ENCODE measurements at places on chromosomes 1 and 21.

DNA sequence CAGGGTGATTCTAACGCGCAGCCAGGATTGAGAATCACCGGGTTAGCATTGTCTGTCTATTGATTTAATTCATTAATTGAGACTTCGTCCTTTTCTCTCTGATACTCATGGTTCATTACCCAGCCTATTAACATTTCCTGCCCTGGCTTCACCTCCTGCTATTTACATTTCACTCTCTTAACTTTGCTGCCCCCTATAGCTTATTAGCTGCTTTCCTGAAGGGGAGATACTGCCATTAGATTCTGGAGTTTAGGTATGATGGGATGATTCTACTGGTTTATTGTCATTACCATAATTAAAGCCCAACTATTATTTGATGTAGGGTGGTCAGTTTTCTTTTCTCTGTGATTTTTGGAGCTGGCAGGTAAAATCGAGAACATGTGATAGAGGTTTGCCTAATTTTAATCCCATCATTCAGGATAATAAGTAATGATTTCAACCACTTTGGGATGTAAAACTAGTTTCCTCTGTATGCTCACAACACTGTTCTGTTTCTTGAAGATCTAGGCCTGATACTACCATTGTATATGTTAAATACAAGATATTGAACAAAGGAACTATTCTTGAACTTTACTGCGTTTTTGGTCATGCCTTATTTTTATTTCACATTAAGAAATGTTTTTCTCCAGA lies 6.4 kb downstream of the PPP2R5A start:
- DNase-seq: peak; percentile 59

GRCh38 chr1:14313731-14314431 lies 284.6 kb upstream of the KAZN start:
- no peak for DNase-seq

- DNase-seq: no peak
Measured at GRCh38 chr1:53256511-53257453, 18.5 kb upstream of the MAGOH start.

DNA sequence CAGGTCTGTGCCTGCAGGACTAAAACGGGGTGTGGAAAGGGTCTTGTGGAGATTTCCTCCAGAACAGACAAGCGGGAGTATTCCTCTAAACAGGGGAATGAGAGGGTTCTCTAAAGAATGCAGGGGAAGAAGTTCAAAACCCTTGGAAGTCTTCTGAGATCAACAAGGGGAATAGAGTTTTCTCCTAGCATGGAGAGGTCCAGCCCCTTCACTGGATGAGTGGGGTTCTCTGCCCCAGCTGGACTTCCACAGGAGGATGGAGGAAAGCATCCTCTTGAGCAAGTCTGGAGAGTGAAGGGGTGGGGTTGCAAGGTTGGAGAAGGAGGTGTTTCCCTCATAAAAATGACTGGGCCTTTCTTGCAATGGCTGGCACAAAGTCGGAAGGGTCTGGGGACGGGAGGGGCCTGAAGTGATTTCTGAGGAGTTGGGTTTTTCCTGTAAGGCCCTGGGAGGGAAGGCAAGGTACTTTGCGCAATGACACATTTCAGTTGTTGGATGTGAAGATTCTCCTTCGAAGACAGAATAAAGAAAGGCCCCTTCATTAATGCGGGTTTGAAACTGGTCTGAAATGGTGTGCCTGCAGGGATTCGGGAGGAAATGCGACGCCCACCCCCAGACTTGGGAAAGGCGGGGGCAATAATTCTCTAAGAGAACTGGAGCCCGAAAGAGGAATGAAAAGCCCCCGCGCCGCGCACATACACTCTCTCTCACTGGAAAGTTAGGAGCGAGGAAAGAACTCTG lies 884 bp downstream of the SPATA6 start:
- no peak for DNase-seq

- no peak for DNase-seq
Measured at GRCh38 chr1:34132161-34132420, 32.9 kb downstream of the CSMD2 start.

- DNase-seq: no peak
Measured at GRCh38 chr1:2946999-2947690, 74.1 kb upstream of the ACTRT2 start.

DNA sequence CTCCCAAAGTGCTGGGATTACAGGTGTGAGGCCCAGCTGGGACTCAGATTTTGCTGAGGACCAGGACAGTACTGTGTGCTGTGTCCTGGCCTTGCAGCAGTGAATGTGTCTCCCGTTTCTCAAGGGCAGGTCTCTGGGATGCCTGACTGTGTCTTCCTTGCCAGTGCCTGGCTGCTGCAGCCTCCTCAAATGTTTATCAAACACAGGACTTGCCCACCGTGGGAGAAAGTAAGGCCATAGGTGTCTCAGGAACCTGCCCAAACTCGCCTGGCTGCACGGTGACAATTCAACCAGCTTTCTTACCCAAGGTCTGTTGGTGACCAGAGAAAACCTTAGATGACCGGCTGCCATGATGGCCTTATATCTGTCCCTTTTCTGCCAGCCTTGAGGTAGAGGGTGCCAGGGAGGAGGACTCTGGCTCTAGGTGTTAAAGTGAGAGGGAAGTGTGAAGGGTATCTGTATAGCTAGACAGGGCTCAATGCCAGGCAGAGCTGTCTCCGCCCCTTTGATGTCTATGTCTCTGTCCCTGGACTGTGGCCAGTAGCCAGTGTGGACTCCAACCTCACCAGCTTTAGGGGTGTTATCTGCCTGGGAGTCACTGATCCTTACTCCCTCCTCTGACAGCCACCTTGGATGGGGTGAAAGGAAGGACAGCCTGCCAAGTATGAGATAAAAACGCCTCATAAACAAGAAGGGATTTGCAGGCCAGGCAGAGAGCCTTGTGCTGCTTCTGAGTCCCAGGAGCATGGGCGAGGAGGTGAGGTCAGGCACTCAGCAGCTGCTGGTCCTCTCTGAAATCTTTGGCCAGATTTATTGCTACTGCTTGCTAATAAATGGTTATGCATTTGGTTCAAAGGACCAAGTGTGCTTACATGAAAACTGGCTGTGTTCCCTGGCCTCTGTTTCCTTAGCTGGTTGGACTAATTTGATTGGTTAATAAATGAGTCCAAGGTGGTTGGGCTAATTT lies 22.3 kb downstream of the IL6R start:
- DNase-seq: no peak

DNA sequence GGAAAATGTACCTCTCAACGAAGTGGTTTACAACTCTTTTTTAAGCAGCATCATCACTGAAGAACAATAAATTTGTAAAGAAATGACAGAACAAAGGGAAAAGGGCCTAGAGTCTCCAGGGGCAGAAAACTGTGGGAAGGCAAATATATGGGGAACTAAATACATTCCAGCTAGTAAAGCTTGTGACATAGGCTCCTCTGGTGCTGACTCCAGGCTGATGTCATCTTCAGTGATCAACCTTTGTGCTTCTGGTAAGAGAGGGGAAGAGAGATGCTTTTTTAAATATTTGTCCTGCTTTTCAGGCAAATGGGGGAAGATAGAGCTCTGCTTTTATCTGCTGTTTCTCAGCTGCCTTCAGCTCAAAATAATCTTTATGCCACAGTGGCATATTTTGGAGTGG lies 323.2 kb downstream of the LRRIQ3 start:
- DNase-seq: no peak

DNA sequence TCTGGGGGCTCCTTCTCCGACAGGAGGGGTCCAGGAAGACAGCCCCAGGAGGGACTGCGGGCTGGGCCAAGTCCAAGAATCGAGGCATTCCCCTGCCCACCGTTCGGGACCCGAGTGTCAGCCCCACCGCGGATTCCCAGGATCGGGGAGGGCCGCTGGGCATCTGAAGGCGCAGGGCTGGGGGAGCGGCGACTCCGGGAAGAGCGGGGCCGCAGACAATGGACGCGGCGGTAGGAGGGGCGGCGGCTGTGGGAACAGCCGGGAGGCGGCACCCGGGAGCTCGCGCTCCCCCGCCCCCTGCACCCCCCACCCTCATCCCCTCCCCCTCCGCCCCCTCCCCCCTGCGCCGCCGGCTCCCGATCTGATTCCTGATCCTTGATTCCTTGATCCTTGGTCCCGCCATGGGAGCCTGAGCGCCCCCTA lies at the start of gene VANGL2:
Gene VANGL2, plus strand, starts transcription at position 342 of the 423 bp plus-strand sequence. CDS start 15,274 bp downstream, outside the sequence.
- peak; percentile 81 for DNase-seq

GRCh38 chr1:20281801-20282200 lies 8.9 kb upstream of the VWA5B1 start:
- DNase-seq: peak; percentile 87

GRCh38 chr1:229883504-229884200 lies 183.4 kb upstream of the GALNT2 start:
- no peak for DNase-seq

DNA sequence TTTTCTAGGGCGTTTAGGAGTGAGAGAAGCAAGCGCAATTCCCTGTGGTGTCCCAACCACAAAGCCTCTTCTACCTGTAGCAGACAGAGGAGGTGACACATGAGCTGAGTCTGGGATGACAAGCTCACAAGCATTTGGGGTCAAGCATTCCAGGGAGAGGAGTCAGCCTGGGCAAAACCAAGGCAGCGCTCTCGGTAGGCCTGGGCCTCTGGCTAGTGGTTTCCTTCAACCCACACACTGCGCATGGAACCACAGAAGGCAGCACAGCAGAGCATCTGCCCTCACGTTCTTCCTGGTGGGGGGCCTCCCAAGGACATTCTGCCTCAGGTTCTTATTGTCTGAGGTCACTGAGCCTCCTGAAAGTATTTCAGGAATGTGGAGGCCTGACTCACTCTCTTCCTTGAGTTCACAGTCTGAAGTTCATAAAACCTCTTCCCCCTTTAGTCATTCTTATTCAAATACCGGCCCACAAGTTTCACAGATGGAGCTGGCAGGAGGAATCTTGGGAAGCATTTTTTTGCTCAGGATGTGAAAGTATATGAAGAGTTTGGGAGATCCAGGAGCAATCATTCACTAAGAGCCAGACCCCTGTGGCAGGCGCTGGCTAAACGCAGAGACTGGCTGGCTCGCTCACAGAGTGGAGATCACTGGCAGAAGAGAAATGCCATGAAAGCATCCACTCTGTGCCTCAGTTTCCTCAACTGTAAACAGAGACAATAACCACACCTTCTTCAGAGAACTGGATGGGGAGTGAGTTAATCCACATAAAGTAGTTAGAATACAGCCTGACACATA lies 26.8 kb downstream of the CCN1 start:
- peak; percentile 100 for DNase-seq

DNA sequence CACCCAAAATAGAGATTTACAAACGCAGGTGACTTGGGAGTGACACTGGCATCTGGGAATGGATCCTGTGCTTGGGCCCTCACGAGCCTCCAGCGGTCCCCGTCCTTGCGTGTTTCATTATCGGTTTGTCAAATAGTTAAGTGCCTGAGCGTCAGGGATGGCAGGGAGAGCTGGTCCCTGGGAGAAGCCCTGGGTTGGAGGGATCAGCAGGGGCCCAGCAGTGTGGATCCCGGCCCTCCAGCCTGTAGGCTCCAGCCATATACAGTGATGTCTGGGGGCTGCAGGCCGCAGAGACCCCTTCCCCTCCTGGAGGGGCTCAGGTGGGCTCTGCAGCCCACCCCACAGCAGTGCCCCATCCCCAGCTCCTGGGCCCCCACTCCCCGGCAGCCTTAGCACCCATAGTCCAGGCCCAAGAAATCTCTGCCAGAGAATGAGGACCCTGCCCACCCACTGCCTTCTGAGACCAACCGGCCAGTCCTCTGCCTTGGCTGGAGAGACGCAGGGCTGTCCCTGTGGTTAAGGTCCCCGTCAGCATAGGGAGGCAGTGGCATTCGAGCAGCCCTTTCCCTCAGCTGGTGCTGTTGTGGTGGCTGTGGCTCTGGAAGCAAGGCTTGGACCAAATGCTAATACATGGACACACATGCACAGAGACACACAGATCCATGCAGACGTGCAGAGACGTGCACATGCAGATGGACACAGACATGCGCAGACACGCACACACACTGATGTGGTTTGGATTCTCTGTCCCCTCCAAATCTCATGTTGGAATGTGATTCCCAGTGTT lies 2.4 kb upstream of the SLC19A1 start:
- no peak for DNase-seq

- no peak for DNase-seq
Measured at GRCh38 chr1:167054946-167055630, 35.1 kb downstream of the GPA33 start.

- DNase-seq: no peak
Measured at GRCh38 chr1:204927673-204928641, 57.3 kb downstream of the NFASC start.

DNA sequence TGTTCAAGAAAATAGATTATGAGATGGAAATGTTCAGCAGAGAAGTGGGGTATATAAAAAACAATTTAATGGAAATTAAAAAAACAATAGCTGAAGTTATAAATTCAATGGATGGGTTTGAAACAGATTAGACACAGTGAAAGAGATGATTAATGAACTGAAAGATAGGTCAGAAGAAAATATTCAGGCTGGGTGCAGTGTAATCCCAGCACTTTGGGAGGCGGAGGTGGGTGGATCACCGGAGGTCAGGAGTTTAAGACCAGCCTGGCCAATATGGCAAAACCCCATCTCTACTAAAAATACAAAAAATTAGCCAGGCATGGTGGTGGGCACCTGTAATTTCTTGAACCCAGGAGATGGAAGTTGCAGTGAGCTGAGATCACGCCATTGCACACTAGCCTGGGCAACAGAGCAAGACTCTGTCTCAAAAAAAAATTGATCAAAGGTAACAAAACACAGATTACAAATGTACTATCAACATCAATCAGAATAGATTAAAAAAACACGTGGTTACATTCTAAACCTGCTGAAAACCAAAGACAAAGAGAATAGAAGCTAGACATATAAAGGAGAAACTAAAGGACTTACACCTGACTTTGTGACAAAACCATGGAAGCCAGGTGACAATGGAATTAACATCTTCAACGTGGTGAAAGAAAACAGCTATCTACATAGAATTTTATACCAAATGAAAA lies 4.8 kb upstream of the SUMO3 start:
- no peak for DNase-seq

GRCh38 chr1:54884768-54885167 lies 2.2 kb downstream of the DHCR24 start:
- no peak for DNase-seq

- no peak for DNase-seq
Measured at GRCh38 chr1:47784497-47784822, 212.7 kb downstream of the TRABD2B start.

- peak; percentile 99 for DNase-seq
Measured at GRCh38 chr1:59026472-59026948, 242.7 kb upstream of the JUN start.

GRCh38 chr21:42733037-42733627 lies 79.7 kb downstream of the PDE9A start:
- no peak for DNase-seq

DNA sequence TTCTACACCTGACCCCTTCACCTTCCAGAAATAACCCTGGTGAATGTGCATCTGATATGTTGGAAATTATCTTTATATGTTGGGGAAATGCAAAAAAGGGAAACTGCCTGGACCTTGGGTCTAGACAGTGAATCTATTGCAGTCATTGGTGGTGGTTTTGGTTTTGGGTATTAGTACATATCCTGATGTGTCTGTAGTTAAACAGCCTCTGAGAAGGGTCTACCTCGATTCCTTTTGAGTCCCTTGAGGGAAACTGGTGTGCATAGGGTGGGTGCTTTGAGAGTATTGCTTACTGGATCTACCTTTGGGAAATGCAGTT lies 127.3 kb upstream of the KIAA0040 start:
- no peak for DNase-seq

DNA sequence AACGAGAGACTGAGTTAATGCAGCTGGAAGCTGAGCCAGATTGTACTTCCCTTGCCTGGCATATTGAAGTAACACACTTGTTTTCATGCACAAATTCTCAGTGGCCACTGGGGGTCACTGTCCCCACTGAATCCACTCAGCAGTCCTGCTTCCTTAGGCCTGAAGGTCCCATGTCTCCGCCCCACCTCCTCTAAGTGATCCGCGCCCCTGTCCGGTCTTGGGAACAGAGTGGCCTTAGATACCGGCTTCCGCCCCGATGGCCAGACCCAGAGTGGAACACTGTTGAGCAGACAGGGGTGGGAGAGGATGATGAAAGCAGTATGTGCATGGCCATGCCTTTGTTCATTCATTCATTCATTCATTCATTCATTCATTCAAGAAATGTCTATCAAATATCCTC lies 34.8 kb downstream of the CHAF1B start:
- peak; percentile 77 for DNase-seq
